Tibial nerve (tissue), 4 donors: ENCODE measurements at places on chromosomes 7 and 10.

GRCh38 chr10:78975926-78976325 is 92.8 kb upstream of the ZMIZ1 start:
- no peaks in the 10 kb centered on the region for H3K36me3 ChIP-seq
- no peaks in the 10 kb centered on the region for H3K27me3 ChIP-seq
- H3K27ac ChIP-seq: no peak overlapping the region
- H3K4me1 ChIP-seq: no peaks in the 10 kb centered on the region
- no peak for DNase-seq

- DNase-seq: no peak
- H3K36me3 ChIP-seq: no peaks in the 10 kb centered on the region
- no peak overlapping the region for H3K4me3 ChIP-seq
- H3K27ac ChIP-seq: no peak overlapping the region
- peaks cover 6% of the 10 kb centered on the region for H3K4me1 ChIP-seq
- no peaks in the 10 kb centered on the region for H3K27me3 ChIP-seq
Measured at GRCh38 chr10:129537151-129537550, 70.1 kb downstream of the MGMT start.

DNA sequence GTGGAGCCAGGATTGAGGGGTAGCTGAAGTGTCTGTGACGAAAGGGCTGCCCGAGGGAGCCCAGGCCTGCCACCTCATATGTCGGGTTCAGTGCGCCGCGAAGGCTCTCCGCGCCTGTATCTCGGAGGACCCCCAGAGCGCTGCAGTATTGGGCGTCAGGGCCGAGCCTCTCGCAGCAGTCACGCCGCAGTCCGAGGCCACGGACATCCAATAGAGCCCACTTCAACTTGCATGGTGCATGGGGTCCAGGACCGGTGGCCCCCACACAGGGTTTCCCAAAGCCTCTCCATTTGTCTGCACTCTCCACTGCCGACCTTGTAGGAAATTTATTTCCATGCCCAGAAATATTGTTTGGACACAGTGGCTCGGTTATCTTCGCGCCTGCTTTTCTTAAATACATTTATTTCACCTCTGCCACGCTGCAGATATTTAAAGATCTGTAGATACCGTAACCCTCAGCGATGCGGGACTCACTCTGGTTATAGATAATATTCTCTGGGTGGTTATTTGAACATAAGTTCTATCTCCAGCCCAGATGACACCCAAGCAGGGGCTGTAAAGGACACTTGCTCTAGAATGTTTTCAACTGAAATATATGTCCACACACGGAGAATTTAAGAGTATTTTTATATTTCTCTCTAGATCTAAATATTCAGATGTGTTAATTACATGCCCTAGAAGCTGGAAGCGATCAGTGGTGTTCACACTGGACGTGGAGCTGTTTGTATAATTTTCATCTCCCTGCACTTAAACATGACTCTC is 5.1 kb upstream of the ZNF503 start:
- peak overlapping the region; percentile 97 for H3K27ac ChIP-seq
- H3K4me3 ChIP-seq: no peak overlapping the region
- H3K36me3 ChIP-seq: no peaks in the 10 kb centered on the region

DNA sequence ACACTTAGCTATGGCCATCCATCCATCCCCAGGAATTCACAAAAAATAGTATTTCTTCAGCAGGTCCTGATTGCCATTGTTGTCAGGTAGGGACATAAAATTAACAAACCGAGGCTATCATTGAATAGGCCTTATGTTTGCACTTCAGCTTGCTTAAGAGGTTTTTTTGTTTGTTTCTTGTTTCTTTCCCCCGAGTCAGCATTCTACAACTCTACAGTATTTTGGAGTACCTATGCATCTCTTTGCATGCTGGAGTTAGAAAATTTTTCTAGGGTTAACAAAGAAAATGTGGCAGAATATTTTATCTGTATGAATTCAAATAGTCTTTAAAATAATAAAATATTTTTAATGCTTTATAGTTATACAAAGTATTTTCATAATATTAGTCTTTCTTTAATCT is 26.3 kb downstream of the CHRM2 start:
- no peaks in the 10 kb centered on the region for H3K27me3 ChIP-seq
- no peaks in the 10 kb centered on the region for H3K4me1 ChIP-seq
- no peak overlapping the region for H3K27ac ChIP-seq
- H3K4me3 ChIP-seq: no peak overlapping the region
- H3K36me3 ChIP-seq: no peaks in the 10 kb centered on the region
- DNase-seq: no peak

DNA sequence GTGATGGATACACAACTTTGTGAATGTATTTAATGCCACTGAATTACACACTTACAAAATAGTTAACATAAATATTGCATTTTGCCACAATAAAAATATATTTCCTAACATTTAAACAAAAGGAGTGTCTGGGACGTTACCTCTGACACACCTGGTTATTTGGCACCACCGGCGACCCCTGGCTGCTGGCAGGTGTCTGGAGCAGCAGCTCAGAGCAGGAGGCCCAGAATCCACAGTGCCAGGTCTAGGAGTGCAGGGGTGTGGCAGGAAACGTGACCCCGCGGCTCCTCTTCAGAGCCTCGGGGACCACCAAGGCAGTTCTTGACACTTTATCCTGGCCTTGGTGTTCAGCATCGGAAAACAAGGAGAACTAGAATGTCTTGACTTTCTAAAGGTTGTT is 46.3 kb downstream of the MGMT start:
- no peak overlapping the region for H3K27ac ChIP-seq
- no peak for DNase-seq
- no peaks in the 10 kb centered on the region for H3K27me3 ChIP-seq
- no peaks in the 10 kb centered on the region for H3K36me3 ChIP-seq
- H3K4me1 ChIP-seq: no peaks in the 10 kb centered on the region
- no peak overlapping the region for H3K4me3 ChIP-seq

DNA sequence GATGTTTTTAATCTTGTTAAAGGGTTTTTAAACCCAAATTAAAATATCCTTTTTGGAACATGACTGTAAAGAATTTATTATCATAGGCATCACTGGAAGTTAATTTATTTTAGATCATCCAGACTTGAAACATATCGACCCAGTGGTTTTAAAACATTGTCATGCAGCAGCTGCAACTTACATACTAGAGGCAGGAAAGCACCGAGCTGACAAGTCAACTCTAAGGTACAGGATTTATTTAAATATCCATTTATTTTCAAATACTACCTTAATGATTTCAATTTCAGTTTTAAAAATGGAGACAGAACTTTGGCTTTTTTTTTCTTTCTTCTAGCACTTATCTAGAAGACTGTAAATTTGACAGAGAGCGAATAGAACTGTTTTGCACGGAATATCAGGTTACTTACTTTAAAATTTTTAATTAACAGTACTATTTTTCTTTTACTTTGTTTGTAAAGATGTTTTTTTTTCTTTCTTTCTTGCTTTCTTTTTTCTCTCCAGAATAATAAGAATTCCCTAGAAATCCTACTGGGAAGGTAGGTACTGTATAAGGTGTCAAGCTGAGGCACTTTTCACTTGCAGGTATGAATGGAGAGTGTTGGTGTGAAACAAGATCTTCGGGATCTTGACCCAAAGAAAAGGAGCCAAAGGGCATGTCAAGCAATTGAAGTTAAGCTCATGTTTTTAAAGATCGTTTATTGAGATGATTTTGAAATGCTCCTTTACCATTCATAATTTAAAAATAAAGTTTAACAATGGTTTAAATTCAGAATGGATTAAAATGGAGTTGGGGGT is 1.8 kb downstream of the COMMD3 start:
- DNase-seq: no peak
- no peak overlapping the region for H3K27ac ChIP-seq
- no peaks in the 10 kb centered on the region for H3K4me1 ChIP-seq
- no peaks in the 10 kb centered on the region for H3K27me3 ChIP-seq
- H3K36me3 ChIP-seq: no peaks in the 10 kb centered on the region
- no peak overlapping the region for H3K4me3 ChIP-seq

GRCh38 chr7:126776498-126776897 is 476.2 kb downstream of the GRM8 start:
- no peak overlapping the region for H3K4me3 ChIP-seq
- H3K27ac ChIP-seq: no peak overlapping the region
- H3K27me3 ChIP-seq: no peaks in the 10 kb centered on the region
- H3K36me3 ChIP-seq: no peaks in the 10 kb centered on the region
- DNase-seq: no peak
